ENCODE measurements at places on chromosomes 3 and 15. TPM values are rescaled to one million over a fixed set of nuclear protein-coding genes. Genes with fewer than 3 reads are reported as not detected.

DNA sequence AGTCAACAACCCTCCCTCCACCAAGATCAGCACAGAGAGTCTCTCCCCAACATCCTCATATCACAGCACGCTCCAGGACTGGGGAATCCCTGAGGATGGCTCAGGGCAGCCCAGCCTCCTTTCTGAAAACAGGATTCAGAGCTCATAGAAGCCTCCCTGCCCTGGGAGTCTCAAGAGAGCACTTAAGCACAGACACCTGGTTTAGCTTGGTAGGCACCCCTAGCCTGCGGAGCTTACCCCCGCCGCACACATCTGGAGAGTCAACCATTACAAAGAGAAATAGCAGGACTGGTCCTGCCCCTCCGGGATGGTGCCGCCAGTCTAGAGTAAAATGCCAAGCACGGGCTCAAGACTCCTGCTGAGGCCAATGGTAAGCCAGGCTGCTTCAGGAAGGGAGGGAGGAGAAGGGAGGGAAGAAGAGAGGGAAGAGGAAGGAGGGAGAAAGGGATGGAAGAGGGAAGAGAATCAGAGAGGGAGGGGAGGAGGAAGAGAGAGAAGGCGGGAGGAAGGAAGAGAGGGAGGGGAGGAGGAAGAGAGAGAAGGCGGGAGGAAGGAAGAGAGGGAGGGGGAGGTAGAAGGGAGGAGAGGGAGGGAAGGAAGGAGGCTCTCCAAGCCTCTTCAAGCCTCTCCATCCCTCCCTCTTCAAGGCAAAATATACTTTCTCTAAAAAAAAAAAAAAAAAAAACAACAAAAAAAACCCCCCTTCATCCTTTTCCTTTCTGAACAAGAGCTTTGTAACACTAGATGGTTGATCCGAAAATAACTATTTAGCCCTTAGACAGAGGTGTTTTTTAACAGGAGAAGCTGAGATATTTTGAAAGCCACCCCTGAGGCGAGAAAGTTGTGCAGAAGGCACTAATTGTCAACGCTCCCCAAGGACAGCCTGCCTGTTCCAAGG, 278.6 kb upstream of the TLE3 start:
- no peak for DNase-seq

- no peak for DNase-seq
These were observed 48.9 kb downstream of the TLE3 start for GRCh38 chr15:70048578-70049514.

- no peak for DNase-seq
These were observed 157.8 kb downstream of the IL1RAP start for GRCh38 chr3:190671658-190672057.

The ZCWPW2 gene
- total RNA-seq: not detected

GRCh38 chr3:161082063-161082462, 23.1 kb downstream of the B3GALNT1 start:
- no peak for DNase-seq

GRCh38 chr3:168707900-168708299, 612.2 kb upstream of the GOLIM4 start:
- no peak for DNase-seq

GRCh38 chr3:153970741-153971347, 150.3 kb upstream of the ARHGEF26 start:
- no peak for DNase-seq

DNA sequence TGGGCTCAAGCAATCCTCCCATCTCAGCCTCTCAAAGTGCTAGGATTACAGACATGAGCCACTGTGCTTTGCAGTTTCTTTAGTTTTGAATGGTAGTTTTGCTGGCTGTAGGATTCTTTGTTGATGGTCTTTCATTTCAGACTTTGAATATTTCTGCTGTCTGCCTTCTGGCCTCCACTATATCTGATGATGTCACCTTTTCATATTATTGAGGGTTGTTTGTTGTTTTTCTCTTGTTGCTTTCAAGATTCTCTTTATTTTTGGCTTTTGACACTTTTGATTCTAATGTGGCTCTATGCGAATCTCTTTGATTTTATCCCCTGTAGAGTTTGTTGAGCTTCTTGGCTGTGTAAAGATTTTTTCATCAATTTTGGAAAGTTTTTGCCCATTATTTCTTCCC, 79.0 kb upstream of the MANF start:
- no peak for DNase-seq

GRCh38 chr15:73994912-73995622, 551 bp downstream of the PML start:
- no peak for DNase-seq
